ENCODE measurements at places on chromosomes 7 and 10. TPM values are rescaled to one million over a fixed set of nuclear protein-coding genes. Genes with fewer than 3 reads are reported as not detected.

The CACNA2D1 gene
- total RNA-seq: 16.9 TPM

DNA sequence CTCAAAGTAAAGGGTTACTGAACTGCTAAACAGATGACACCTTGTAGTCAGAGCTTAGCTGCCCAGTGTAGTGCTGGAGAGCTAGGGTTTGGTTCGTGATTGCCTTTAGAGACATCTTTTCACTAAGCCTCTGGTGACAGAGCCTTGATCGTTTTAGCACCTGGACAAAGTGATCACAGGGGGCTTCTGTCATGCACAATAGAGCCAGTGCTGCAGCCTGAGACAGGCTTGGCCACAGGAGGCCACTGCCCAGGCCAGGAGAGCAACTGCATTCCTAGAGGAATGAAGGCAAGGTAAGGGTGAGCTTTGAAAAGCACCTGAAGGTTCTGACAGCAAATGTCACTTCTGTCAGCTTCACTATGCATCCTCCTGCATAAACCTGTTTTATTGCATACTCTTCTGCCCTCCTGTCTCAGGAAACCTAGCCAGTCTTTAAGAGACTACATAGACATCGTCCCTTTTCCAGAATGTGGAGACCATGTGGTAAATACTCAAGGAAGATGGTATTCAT lies 122.9 kb downstream of the NPY start:
- no peak for DNase-seq

GRCh38 chr7:780081-780480 lies 52.2 kb upstream of the SUN1 start:
- DNase-seq: no peak

GRCh38 chr7:151135525-151135845 lies 32.0 kb downstream of the GBX1 start:
- DNase-seq: no peak

GRCh38 chr10:119316729-119317097 lies 109.3 kb downstream of the GRK5 start:
- no peak for DNase-seq

GRCh38 chr7:122702872-122703510 lies at the start of gene RNF148:
Gene RNF148 (minus strand): TSS chr7:122702922. CDS start chr7:122702750, 172 bp downstream.
- DNase-seq: no peak

- no peak for DNase-seq
Measured at GRCh38 chr7:94378356-94378755, 16.3 kb upstream of the COL1A2 start.

- no peak for DNase-seq
Measured at GRCh38 chr10:35949811-35950211, 307.7 kb upstream of the FZD8 start.

The CPED1 gene
- 27.3 TPM for total RNA-seq

The SUN3 gene
- not detected for total RNA-seq

DNA sequence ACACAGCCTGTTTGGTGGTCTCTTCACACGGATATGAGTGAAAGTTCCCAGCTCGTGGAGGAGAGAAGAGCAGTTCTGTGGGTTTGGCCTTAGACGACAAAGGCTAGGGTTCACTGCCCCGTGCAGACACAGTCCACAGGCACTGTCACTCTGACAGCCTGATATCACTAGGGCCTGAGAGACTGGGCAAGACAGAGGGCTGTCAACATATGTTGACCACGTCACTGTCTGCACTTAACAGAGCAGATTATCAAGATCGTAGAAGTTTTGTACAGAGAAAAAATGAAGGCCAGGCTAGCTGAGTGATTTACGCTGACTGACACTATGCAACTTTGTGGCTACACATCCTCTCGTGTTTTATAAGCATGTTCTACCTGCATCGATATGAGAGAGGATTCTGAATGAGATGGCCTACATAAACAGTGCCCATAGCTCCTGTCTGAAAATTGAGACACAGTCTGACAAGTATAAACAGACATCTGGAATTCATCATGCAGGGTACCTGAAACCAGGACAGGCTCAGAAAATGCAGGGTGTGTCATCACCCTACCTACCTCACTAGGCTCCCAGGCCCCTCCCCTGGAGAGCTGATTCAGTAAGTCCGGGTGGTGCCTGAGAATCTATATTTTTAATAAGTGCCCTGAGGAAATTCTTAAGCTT lies 120.0 kb downstream of the SGMS1 start:
- DNase-seq: no peak

DNA sequence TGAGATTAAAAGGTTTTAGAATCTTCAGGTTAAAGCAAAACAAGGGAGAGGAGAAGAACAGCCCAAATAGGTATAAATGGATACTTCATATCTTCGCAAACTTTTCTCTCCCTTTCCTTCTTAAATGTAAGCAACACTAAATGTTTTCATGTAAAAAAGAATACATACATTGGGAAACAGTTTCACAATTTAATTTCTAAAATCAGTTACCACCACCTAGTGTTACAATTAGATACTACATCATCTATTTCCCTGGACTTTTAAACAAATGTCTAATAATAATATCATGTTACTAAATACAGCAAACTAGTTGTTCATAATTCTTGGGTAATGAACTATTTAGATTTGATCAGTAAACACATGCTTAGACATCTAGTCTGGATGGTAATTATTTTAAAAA lies 35.8 kb downstream of the MINDY3 start:
- no peak for DNase-seq

The AGAP4 gene
- total RNA-seq: 13.5 TPM

Data from vagina (tissue), 2 donors.